ENCODE measurements at places on chromosomes 5 and 9. TPM values are rescaled to one million over a fixed set of nuclear protein-coding genes. Genes with fewer than 3 reads are reported as not detected.

PCDHA7 gene
- 0.20 TPM for total RNA-seq

MELK gene
- 46.7 TPM for total RNA-seq

FBN2 gene
- total RNA-seq: 1.7 TPM

GTF2H2 gene
- 18.3 TPM for total RNA-seq

ORM2 gene
- not detected for total RNA-seq

PCDHGB6 gene
- total RNA-seq: 0.73 TPM

ARHGAP26 gene
- 20.9 TPM for total RNA-seq

CNTRL gene
- total RNA-seq: 11.1 TPM

BNC2 gene
- 8.9 TPM for total RNA-seq

GARIN3 gene
- total RNA-seq: not detected

SLC34A3 gene
- total RNA-seq: not detected

NTRK2 gene
- total RNA-seq: not detected

FOXD4 gene
- total RNA-seq: not detected

FCN1 gene
- total RNA-seq: not detected

XPA gene
- 12.7 TPM for total RNA-seq

PRUNE2 gene
- 15.5 TPM for total RNA-seq

BTNL8 gene
- total RNA-seq: not detected

FOXD4L5 gene
- total RNA-seq: not detected

PAEP gene
- not detected for total RNA-seq
